ENCODE measurements at places on chromosomes 6 and 20.

DNA sequence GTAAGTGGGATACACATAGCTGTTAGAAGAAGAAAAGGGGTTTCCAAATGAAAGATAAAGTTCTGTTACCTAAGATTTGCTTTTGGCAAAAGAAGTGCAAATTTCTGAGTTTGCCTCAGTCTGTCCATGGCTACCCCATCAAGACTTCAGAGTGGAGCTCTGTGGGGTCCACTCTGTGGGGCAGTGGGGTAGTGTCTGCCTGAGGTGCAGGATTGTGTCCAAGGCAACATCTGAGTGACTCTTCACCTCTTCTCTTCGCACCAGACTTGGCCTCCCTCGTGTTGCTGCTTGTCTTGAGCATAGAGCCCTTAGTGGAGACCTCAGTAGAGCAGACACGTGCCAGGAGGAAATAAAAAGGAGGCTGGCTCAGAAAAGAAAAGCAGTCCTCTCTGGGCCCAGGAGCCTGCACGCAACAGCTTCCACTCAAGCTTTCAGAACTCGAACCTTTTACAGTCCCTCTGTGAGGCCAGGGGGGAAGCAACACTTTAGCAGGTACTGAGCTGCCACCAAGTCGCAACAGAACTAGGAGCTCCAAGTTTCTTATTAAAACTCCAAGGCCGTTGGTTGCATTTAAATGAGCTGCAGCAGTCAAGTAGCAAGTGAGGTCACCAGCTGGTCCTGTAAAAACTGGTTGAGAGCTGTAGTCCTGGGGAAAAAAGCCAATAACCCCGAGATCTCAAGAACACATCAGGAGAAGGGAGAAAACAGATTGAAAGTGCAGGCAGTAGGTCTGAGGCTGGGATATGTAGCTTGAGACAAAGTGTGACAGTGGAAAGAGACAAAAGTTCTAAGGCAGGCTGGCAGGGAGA, 413.5 kb downstream of the CDC5L start:
- DNase-seq: no peak

- no peak for DNase-seq
Observed at GRCh38 chr6:133991096-133991593, 38.1 kb downstream of the TBPL1 start.

GRCh38 chr6:93123585-93123984, 295.8 kb downstream of the EPHA7 start:
- no peak for DNase-seq

DNA sequence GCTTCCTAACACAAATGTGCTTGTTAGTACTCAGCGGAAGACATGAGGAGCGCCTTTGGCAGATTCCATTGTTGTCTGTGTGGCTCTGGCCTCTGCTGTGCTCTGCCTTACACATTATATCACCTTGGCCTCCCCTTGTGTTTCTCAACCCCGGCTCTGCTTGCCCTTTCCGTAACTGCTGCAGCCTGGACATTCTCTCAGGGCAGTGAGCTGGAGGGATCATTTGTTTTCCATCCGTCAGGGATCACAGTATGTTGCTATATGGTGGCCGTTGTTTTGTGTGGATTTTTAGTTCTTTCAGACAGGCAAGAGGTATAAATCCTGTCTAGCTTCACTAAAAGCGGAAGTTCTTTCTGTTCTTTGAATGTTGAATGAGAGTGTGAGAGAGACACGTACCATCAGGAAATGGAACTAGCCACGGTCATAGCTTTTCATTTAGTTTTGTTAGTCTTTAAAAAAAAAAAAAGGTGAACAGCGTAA, 175.1 kb downstream of the JARID2 start:
- no peak for DNase-seq

DNA sequence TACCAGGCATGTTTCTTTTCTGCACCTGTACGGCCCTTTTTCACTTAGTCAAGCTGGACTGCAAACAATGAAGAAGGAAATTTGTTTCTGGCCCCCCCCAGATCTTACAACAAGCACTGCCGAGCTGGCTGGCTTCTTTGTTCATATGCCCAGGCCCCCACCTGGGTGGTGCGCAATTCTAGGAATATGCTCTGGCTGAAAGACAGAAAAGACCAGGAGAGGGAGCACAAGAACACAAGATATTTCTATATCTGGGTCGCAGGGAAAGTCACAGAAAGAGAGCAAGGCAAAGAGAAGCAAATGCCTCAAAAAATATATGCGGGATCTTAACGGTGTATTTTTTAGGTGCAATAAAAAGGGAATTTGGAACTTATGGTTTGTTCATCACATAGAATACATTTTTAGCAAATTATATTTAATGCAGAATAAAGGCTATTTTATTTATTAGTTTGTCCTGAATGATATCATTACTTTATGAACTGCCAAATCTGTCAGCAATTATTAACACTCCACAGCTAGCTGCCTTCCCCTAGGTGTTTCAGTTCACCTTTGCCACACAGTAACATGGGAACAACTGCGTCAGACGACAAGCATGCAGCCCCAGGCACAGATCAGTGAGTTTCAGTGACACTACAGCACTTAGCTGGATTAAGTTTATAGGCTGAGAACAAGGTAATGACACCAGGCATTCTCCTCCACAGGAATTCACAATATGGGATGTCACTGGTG, 76.5 kb downstream of the GJA10 start:
- DNase-seq: no peak

GRCh38 chr20:50540620-50541605, 30.7 kb downstream of the PTPN1 start:
- no peak for DNase-seq

GRCh38 chr20:23285536-23285935, 65.1 kb upstream of the NXT1 start:
- DNase-seq: no peak

DNA sequence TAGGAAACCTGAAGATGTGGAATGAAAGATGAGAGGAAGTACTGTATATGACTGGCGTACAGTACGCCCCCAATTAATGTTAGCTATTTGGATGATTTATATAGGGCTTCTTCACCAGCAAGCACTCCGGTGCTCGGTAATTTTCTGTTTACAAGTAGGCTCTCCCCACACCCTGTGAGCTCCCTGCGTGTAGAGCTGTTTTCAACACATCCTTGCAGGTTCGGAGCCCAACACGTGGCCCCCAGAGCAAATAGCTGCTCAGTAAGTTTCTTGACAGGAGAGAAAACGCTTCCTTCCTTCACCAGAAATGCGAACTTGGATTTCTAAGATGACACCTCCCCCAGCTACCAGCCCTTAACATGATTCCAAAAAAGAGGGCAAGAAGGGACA, 1.2 kb upstream of the RAB22A start:
- no peak for DNase-seq

DNA sequence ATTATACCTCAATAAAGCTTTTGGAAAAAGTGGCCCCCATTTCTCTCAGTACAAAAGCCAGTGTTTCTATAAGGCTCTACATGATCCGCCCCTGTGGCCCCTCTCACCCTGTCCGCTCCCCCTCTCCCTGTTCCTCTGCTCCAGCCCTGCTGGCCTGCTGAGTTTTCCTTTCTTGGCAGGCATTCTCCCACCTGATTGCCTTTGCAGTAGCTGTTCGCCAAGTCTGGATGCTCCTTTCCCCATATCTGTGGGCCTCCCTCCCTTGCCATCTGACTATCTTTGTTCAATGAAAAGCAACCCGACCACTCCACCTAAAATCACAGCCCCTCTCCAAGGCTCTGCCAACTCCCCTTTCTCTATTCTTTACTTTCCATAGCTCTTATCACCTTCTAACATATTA, 33.2 kb downstream of the CDH22 start:
- no peak for DNase-seq

- no peak for DNase-seq
Observed at GRCh38 chr6:168274037-168274952, 45.3 kb downstream of the DACT2 start.

DNA sequence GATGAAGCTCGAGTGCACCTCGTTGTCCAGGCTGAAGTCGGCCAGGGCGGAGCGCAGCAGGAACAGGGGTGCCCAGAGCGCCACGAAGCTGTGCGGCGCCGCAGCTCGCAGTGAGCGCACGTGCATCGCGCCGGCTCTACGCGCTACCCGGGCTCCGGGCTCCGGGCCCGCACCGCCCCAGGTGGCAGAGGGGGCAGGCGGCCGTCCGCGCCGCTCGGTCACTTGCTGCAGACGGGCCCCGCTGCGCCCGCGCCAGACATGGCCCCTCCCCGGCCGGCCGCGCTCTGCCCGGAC, 497 bp downstream of the BMP7 start:
- DNase-seq: no peak

DNA sequence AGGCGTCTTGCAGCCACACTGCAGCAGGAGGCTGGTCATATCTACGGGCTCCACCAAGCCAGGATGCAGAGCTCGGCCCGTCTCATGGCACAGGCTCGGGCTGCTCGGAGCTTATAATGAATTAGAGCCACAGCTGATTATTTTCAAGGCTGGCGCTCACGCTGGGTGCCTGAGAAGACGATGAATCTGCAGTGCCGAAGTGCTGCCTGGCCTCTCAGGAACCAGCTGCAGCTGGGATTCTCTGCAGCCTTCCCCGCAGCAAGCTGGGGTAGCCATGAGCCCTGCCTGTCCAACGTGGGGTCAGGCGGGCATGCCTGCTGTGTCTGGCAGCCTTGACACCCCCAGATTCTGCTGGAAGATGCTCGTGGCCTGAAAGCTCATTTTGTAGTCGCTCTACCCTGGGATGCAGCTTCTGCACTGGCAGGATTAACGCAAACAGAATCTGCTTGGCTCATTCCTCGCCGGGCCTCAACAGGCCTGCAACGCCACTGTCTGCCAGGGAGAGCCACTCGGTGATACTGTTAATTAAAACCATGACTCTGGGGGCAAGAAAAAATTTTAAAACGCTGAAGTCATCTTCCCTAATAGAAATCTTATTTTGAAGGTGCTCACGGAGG, 104.3 kb downstream of the CDH26 start:
- DNase-seq: no peak

DNA sequence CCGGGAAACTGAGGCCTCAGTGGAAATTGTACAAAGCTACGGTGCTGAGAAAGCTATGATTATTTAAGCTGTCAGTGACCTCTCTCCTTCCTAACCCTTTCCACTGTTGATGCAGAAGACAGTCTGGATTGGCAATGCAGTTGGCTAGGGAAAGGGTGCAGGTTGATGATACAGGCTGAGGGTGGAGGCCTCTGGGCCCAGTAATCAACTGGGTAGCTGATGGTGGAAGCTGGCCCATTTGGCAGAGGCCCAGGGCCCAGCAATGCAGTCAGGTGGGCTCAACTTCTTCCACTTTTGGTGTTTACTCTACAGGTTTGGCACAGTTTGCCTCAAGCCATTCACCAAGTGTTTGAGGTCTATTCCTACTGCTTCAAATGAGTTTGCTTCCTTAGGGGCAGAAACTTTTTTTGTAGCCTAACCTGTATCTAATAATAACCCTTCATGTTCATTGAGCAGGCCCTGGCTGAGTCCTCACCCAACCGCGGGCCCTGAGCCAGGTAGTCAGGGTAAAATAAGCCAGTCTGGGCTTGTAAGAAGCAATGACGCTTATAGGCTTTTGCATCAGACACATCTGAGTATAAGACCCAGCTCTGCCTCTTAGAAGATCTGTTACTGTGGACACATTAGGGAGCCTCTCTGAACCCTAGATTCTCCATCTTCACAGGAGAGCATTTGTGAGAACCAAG, 12.1 kb downstream of the BCL2L1 start:
- no peak for DNase-seq

- DNase-seq: no peak
Observed at GRCh38 chr6:72522735-72523141, 99.1 kb upstream of the KCNQ5 start.

DNA sequence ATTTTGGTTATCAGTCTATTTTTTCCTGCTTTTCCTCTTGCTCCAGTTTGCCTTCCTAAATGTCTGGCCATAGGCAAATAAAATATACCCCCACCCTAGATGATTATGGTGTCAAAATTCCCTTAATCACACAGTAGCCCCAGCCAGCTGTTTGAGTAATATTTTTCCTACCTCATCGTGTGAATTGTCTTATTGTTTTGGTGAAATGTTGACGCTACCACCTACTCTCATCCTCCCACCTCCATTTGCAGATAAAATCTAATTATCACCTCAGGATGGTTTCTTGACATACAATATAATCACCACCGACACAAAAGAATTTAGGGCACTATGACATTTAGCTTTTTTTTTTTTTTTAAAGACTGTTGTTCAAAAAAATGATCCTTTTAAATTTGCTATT, 44.1 kb upstream of the FUCA2 start:
- DNase-seq: no peak

DNA sequence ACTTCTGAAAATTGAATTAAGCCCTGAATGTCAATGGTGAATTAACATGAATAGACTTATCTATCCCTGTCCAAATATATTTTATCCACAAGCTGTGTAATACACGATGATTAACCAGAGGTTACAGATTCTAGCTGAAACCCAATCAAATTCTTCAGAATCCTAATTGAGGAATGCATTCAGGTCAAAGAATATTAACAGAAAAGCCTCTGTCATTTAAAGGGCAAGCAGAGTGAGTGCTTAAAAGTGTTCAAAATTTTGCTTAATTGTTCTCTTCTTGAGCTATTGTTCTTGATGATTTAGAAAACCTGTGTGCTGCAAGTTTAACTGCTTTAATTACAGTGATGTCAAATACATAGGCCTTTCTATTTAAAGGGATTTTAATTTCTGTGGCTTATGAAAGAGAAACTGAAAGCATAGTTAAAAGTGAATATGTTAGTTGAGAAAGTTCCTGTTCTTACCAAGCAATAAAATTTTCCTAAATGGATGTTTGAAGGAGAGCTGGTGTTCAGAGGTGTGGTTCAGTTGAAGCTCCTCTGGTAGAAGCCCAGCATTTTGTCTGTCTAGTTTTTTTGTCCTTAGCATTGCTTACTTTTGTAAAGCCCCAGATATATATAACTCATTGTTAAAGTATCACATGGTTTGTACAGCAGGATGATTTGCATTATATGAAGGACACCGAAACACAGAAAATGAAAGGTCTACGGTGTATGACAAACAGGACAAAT, 466.3 kb upstream of the PLCB4 start:
- no peak for DNase-seq

GRCh38 chr6:143146186-143146851, 85.6 kb downstream of the AIG1 start:
- no peak for DNase-seq

DNA sequence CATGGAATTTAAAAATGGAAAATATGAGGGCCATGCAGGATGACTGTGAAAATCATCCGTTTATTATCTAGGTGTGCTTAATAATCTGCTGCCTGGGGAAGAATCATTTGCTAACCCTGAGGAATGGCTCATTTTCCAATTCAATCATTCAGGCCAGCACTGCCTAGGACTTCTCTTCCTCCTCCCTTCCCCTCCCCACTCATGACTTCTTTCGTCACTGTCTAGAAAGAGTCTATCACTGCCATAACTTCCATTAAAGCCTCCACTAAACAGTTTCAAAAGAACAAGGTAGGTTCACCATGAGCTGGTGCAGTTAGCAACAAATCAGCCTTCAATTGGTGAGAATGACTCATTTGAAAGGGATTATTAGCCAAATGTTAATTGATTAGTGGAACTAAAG, 43.9 kb downstream of the TSHZ2 start:
- no peak for DNase-seq

All from stimulated activated CD8-positive, alpha-beta memory T cell treated with anti-CD3 and anti-CD28 coated beads, Interleukin-7, amount 100 ng/mL, for 4 hours (primary cell).